Femur (tissue), 1 donor: ENCODE measurements at places on chromosomes 5 and 9.
A peak's percentile ranks its signal among the peaks of the same experiment; 100 is the strongest.

DNA sequence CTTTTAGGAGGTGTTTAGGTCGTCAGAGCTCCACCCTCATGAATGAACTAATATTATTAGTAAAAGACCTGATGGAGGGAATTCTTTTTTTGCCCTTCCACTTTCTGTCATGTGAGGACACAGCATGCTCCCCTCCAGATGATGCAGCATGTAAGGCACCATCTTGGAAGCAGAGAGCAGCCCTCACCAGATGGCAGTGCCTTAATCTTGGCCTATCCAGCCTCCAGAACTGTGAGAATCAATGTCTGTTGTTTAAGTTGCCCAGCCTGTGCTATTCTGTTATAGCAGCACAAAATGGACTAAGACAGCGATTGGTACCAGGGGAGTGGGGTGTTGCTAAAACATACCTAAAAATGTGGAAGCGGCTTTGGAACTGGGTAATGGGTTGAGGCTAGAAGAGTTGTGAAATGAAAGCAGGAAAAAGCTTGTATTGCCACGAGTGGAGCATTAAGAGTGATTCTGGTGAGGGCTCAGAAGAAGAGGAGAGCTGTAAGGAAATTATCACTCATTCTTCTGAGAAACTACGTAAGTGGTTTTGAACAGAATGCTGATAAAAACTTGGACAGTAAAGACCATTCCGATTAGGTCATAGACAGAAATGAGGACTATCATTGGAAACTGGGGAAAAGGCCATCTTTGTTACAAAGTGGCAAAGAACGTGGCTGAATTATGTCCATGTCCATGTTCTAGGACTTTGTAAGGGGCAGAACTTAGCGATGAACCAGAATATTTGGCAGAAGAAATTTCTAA, 28.6 kb downstream of the PTPDC1 start:
- DNase-seq, result no peak

GRCh38 chr9:21708260-21708711, 94.2 kb upstream of the MTAP start:
- no peak for DNase-seq

GRCh38 chr5:144230806-144231205, 60.1 kb downstream of the KCTD16 start:
- no peak for DNase-seq

DNA sequence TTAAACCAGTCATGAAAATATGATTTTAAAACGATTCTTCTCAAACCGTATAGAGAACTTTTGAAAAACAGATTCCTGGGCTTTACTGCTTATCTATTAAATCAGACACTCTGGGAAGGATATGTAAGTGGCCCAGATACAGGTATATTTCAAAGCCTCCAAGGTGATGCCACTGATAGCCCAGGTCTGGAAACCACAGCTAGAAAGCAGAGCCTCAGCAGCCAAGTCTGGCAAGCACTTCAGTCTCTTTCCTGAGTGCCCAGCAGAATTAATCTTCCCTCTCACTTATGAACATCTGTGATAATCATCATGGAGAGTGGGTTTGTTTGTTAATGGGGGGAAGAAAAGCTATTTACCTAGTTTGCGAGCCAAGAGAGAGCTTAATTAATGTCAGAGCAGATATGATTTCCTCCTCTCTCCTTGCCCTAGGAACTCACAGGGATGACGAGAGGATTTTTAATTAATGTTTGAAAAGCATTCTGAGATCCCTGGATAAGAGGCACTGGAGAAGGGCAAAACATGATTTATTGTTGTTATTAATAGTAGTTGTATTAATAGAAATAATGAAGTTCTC, 368.4 kb downstream of the TLE1 start:
- no peak for DNase-seq

DNA sequence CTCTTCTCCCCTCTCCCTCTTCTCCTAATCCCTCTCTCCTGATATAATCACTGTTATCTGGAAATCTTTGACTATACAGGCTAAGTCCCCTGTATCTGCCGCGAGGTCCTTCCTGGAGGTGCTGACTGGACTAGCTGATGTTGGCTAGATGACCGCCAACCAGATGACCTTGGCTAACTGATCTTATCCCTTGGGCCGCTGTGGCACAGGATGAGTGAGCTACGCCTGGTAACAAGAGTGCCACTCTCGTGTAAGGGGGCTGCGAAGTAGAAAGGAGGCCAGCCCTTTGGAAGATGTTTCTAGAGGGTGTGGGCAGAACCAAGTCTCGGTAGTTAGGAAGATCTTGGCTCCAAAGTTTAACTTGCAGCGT, 345 bp upstream of the PRRC1 start:
- DNase-seq, result no peak

GRCh38 chr9:10793306-10793705, 180.5 kb upstream of the PTPRD start:
- no peak for DNase-seq

DNA sequence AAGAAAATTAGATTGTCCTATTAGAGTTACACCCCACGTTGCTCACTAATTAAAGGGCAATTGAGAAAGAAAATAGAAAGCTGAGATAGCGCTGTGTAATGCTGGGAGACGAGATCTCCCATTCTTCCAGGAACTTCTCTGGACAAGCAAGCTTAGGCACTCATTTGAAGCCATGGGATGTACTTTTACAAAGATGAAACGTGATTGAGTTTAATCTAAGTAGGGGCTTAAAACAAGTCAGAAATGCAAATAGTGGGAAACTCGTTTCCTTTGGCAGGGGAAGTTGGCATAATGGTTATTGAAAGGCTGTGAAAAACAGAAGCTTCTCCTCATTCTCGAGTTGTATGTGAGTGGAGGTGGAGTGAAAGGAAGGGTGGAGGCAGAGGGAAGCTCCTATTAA, 3.7 kb downstream of the PRDM6 start:
- DNase-seq, result no peak

GRCh38 chr9:3992924-3993323, 306.9 kb downstream of the GLIS3 start:
- peak; percentile 24 for DNase-seq

DNA sequence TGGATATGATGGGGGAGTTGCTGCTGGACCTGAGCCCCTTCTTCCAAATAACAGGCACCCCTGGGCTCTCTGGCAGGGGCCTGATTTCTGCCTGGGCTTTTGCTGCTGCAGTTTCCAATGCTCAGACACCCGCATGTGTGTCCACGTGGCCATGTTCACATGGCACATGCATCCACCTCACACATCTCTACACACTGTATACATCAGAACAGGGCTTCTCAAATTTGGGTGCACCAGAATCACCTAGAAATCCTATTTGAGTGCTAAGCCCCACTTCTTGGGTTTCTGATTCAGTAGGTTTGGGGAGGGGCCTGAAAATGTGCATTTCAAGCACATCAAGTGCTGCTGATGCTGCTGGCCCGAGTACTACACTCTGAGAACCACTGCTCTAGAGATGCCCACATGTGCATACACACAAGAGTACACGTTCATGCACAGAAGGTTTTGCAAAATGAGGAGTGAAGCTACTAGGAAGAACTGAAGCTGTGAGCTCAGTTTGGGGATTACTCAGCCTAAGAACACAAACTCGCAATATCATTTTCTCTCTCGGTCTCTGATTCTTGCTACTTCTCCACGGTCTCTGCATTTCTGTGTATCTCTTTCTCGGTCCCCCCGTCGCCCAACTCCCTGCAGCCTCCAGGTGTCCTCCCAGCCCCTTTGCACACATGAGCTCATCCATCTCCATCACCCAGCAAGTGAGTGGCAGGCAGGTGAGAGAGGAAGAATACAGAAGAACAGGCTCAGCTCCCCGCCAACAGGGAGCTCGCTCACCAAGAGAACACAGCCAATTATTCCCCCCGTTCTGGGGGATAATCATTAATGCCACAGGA, 97.0 kb downstream of the PCDH1 start:
- no peak for DNase-seq

GRCh38 chr5:118793091-118793490, 195.3 kb downstream of the DTWD2 start:
- DNase-seq, result no peak

GRCh38 chr5:37417347-37417746, 38.2 kb downstream of the WDR70 start:
- no peak for DNase-seq

DNA sequence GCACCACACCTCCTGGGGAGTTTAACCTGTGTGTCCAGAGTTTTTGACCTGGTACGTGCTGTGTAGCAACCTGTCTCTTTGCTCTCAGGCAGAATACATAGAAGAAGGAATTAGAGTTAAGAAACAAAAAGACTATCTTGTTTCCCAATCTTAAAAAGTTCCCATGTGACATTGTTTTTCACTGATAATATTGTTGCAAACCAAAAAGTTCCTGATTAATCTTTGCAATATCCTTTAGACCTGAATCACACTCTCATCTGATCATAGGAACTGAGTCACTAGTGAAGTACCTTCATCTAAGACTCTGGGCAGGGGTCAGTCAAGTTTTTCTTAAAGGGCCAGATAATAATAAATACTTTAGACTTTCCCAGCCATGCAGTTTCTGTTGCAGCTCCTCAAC, 35.1 kb downstream of the BASP1 start:
- DNase-seq, result no peak

- no peak for DNase-seq
Measured at GRCh38 chr5:137155261-137156000, 343.7 kb downstream of the SPOCK1 start.

DNA sequence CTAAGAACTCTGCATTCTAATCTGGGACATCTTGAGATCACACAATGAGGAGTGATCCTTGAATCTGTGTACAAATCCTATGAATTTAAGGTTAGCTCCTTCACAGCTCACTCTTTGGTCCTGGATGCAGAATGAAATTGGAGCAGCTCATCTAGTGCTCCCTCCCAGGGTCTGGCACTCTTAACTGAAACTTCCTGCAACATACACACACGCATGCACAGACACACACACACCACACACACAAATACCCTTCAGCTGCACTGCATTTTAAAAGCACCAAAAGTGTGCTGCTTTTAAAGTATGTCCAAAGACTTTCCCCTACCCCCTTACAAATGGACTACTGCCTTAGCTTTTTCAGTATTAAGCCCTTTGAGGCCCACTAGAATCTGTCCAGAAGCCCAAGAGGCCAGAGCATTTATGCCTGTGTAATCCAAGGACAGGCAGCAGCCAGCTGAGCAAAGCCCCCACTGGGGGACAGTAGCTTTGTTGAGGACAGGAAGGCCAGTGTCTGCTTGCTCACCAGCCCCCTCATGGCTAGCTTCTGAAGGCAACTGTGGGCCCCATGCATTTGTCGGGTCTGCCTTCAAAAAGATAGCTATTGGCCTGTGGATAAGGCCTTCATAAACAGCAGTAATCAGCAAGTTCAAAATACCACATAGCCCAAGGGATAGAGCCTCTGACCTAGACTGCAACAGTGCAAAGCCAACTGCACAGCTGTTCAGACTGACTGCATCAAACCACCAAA, 43.6 kb downstream of the CDO1 start:
- peak; percentile 40 for DNase-seq

GRCh38 chr9:78438211-78438610, 141.3 kb downstream of the PSAT1 start:
- DNase-seq, result no peak

- no peak for DNase-seq
Measured at GRCh38 chr5:74310997-74311930, 329.3 kb downstream of the ENC1 start.

GRCh38 chr5:10982626-10983025, 221.6 kb upstream of the DAP start:
- no peak for DNase-seq

DNA sequence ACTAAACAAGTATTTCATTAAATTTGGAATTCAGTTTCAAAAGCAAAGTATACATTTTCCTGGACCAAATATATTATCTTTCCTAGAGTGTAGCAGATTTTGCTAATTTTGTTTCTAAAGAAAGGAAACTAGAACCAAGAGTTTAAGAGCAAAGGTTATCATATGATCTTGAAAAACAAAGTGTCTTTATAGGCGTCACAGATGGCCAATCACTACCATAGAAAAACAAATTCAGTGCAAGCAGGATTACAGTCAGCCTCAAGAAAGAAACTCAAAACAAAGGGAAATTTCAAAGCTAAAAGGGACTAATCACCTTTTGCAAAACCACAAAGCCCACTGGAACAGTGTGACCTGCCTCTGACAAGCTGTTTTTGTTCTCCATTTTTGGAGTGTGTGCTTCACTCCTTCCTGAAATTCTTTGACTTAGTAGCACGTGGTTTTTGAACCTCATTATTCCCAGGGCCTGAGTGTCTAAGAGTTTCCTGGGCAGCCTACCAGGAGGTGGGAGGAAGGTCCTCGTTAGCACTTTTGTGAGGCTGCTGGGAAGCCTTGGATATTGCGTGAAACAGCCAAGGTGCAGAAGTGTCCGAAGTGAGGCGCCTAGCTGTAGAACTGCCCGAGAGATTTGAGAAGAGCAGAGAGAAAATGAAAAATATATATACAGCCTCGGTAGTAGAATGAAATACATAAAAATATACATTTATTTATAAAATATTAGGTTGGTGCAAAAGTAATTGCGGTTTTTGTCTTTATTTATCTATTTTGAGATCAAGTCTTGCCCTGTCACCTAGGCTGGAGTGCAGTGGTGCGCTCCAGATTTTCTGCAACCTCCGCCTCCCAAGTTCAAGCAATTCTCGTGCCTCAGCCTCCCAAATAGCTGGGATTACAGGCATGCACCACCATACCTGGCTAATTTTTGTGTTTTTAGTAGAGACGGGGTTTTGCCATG, 246.1 kb downstream of the MARCHF11 start:
- DNase-seq, result no peak

- peak; percentile 9 for DNase-seq
Measured at GRCh38 chr5:135240283-135240633, 158.8 kb downstream of the MACROH2A1 start.

DNA sequence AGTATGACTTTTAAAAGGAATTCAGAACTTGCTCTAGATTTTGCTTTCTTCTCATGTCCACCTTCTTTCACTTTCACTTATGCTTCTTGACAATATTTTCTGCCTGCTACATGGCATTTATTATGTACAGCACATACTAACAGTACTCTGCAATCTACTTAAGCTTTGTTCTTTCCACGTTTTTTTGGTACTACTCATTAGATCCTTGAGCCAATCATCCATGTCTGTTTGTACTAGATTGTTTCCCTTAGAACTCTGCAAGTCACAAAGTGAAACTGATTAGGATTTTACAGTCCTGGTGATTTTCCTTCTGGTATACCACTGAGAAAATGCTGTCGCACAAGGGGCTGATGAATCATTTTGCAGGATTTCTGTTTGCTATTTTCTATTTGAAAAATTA, 78.3 kb downstream of the PARP8 start:
- no peak for DNase-seq

DNA sequence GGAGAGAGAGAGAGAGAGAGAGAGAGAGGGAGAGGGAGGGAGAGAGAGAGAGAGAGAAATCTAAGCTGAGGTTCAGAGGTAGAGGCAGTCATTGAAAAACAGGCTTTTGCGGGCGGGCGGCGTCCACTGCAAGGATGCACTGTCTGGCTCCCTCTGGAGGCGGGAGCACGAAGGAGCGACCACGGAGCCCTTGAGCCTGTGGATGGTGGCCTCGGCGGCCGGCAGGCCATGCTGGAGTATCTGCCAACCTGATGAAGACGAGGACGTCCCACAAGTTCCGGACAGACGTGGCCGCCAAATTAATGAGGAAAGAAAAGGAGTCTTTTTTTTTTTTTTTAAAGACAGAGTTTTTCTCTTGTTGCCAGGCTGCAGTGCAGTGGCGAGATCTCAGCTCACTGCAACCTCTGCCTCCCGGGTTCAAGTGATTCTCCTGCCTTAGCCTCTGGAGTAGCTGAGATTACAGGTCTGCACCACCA, 2.2 kb upstream of the CCDC125 start:
- peak; percentile 85 for DNase-seq

- peak; percentile 75 for DNase-seq
Measured at GRCh38 chr9:133460405-133461175, 812 bp downstream of the CACFD1 start.
